ENCODE measurements at places on chromosomes 2 and 18.

DNA sequence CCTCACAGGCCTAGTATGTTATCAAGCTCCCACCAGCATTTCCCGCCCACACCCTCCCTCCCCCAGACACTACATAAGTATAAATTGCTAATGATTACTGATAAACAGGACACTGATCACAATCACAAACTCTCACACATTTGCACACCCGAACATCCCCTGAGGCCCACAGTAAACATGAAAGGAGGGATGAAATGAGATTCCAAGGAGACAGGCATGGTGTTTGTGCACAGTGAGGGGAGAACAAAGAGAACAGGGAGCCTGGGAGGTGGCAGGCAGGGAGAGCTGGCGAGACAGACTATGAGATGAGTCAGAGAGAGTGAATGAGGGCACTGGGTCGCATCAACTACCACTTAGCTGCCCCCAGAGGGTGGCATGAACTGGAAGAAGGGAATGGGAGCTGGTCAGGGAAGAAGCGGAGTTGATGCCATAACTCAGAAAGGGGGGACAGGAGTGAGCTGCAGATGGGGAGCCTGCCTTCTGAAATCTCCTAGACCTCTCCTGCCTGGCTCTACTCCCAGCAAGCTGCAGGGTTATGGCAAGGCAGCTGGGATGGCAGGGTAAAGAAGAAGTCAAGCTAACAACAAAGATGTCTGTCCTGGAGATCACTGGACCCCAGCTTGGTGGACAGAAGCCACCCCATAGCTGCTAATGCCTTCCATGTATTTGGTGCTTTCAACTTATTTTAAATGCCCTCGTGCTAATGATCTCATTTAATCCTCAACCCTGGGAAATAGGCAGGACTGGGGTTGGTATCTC is 5.1 kb downstream of the KIF3C start:
- no peak for DNase-seq

DNA sequence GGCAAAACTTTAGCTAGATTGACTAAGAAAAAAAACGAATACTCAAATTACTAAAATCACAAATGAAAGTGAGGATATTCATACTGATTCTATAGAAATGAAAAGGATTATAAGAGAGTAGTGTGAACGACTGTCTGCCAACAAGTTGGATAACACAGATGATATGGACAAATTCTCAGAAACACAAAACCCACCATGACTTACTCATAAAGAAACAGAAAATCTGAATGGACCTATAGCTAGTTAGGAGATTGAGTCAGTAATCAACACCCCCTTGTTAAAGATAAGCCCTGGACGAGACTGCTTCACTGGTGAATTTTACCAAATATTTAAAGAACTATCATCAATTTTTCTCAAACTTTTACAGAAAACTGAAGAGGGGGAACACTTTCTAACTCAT is 108.8 kb upstream of the TMEM200C start:
- no peak for DNase-seq

- DNase-seq, result no peak
Observed at GRCh38 chr2:236527159-236527630, 42.4 kb upstream of the ACKR3 start.

DNA sequence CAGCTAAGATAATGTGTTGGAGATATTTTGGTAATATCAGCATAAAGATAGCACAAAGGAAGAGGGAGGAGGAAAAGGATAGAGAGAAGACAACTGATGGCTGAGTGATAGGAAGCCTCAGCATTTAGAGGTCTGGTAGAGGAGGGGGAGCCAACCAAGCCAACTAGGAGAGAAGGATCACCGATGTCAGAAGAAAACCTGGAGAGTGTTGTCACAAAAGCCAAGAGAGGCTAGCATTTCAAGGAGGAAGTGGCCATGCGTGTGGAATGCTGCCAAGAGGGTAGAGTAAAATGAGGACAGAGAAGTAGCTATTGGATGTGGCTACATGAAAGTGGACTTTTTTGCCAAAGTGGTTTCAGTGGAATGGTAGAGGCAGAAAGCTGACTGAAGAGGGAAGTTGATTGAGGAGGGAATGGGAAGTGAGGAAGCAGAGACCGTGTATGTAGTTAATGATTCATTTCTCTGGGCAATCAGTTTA is 34.3 kb downstream of the LCLAT1 start:
- peak; percentile 91 for DNase-seq

DNA sequence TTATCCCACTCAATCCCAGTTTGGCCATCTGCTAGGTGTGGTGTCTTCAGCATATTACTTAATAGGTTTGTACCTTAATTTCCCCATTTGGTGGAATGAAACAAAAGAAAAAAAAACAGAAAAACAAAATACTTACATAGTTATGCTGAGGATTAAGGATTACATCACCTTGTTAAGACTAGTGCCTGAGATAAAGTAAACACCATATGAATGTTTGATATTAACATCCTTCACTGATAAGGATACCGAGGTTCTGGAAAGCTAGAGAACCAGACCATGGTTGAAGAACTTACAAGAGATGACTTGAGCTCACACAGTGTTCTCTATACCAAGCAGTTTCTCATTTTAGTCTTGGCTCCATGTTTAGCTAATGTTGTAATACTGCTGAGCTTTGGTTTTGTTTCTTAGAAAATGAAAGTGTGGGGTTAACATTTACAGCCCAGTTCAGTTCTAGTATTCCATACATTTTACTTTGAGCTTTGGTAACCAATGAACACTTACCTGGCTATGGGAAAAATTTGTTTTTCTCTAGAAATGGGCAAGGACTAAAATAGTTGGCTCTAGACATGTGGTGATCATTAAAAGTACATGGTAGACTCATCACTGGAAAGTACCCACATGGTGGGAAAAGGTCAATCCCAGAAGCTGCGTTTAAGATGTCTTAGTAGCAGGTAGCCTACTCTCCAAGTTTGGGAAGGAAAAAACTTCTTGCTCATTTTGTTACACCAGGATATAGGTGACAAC is 5.8 kb upstream of the GPD2 start:
- peak; percentile 44 for DNase-seq

- DNase-seq, result peak; percentile 93
Observed at GRCh38 chr2:208025037-208025813, at the start of gene PLEKHM3. PLEKHM3 (minus strand) TSS chr2:208025527; CDS start chr2:208001639, 23,888 bp downstream.

DNA sequence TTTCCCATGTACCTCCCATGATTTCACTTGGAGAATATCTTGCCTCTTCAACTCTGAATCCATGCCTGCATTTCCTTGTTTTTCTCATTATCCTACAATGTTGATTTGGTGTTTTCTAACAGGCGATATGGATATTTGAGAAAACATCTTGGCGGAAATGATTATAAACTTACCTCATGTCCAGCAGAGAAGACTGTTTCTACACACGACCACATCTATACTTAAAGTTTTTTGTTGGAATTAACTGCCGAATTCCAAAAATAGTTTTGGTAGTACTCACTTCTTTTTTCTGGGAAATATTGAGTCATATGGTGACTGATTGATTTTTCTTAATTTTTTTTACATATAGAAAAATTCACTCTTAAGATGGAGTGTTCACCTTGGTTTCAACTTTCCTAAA is 41.4 kb upstream of the TMEFF2 start:
- no peak for DNase-seq

- no peak for DNase-seq
Observed at GRCh38 chr2:189046320-189046719, 72.1 kb downstream of the COL3A1 start.

- DNase-seq, result peak; percentile 69
Observed at GRCh38 chr2:95159690-95160449, at the start of gene ZNF514. ZNF514 (minus strand) TSS chr2:95159848; CDS start chr2:95153253, 6,595 bp downstream.

All from OCI-M1 (cell line).